ENCODE measurements at places on chromosomes 7 and 10. TPM values are rescaled to one million over a fixed set of nuclear protein-coding genes. Genes with fewer than 3 reads are reported as not detected.

GRCh38 chr7:124152859-124153692 lies 120.2 kb upstream of the TMEM229A start:
- H3K27me3 ChIP-seq = no peaks in the 10 kb centered on the region
- DNase-seq = peak; percentile 29
- H3K36me3 ChIP-seq = no peaks in the 10 kb centered on the region
- H3K27ac ChIP-seq = no peak overlapping the region

- no peak overlapping the region for H3K27ac ChIP-seq
- no peak for DNase-seq
- no peak overlapping the region for H3K4me3 ChIP-seq
- no peaks in the 10 kb centered on the region for H3K27me3 ChIP-seq
Observed at GRCh38 chr10:59793919-59794318, 40.7 kb upstream of the MRLN start.

DNA sequence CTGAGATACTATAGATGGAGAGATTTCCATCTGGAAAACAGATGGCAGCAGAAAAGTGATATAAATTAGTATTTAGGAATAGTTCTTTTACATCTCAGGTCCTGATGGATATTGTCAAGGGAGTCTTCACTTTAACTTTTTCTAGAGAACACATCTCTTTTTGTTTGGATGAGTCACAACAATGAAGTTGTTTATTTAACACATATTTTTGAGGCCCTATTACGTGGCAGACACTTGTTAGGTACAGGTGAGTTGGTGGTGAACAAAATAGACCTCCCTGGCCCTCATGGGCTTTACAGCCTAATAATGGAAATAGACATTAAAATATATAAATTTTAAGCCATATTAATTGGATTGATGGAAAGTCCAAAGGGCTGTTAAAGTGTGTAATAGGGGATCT lies 168.3 kb downstream of the VTI1A start:
- no peaks in the 10 kb centered on the region for H3K27me3 ChIP-seq
- H3K4me1 ChIP-seq = no peaks in the 10 kb centered on the region
- no peak overlapping the region for H3K27ac ChIP-seq
- DNase-seq = no peak

DNA sequence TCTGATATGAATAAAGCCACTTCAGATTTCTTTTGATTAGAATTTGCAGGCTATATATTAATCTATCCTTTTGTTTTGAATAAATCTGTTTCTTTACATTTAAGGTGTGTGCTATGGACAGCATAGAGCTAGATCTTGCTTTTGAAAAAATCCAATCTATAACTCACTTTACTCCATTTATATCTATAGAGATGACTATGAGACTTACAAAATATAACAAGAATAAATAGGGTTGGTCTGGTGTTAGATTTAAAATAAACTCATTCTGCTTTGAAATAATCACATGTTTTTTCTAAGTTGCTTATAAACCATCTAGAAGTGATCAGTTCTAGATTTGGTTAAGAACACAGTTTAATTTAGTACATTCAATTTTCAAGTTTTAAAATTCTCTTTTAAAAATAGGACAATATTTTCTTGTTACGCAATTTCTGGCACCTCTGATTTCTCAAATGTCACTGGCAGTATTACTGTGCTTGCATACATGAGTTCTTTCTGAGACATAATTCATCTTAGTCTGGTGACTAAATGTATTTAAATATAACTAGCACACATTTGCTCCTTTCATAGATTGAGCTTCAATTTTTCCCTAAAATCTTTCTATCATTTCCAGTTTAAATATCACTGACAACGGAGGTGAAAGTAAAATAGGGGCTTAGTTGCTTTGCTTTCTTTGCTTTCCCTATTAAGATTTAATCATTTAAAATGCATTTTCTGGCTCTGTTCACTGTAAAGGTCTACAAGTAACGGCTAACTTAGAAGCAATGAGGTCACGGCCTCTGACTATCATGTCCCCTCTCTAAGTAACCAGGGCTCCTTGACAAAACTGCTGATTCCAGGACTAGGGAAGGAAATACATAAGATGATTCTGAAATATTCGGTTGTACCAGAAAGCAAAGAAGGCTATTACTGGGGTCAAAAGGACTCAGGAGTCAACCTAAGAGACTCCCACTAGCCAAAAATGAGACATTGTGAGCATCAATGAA lies 89.3 kb downstream of the ICA1 start:
- no peaks in the 10 kb centered on the region for H3K4me1 ChIP-seq
- no peak overlapping the region for H3K4me3 ChIP-seq
- DNase-seq = no peak
- H3K27me3 ChIP-seq = no peaks in the 10 kb centered on the region
- H3K36me3 ChIP-seq = no peaks in the 10 kb centered on the region
- H3K27ac ChIP-seq = no peak overlapping the region

GRCh38 chr7:886626-887487 lies 10.5 kb downstream of the GET4 start:
- no peak for DNase-seq
- no peak overlapping the region for H3K27ac ChIP-seq
- no peaks in the 10 kb centered on the region for H3K36me3 ChIP-seq
- no peak overlapping the region for H3K4me3 ChIP-seq
- peaks cover 15% of the 10 kb centered on the region for H3K4me1 ChIP-seq

DNA sequence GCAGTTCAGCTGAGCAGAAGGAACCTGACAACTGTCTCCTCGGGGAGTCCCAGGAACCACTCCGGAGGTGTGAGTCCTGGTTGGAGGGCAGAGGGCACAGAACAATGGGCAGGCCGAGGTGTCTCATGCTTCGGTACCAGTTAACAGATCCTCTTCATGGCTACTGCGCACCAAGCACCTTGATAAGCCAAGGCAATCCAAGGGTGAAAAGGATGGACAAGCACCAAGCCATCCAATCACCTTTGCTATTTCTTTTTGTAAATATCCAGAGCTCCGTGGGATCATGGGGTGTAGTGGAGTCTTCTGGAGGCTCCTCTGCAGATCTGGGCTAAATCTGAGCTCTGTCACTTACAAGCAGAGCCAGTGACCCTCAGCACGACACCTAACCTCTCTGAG lies 233.5 kb downstream of the WDR11 start:
- H3K27me3 ChIP-seq = no peaks in the 10 kb centered on the region
- no peak for DNase-seq
- H3K36me3 ChIP-seq = no peaks in the 10 kb centered on the region
- no peak overlapping the region for H3K4me3 ChIP-seq
- no peak overlapping the region for H3K27ac ChIP-seq
- H3K4me1 ChIP-seq = no peaks in the 10 kb centered on the region

RSPH10B gene
- 19.0 TPM for total RNA-seq

PILRA gene
- total RNA-seq = 18.0 TPM

ELAPOR2 gene
- 7.8 TPM for total RNA-seq

ANKRD61 gene
- 6.8 TPM for total RNA-seq

GNAT3 gene
- not detected for total RNA-seq
